ENCODE measurements at places on chromosomes 5 and 9.

DNA sequence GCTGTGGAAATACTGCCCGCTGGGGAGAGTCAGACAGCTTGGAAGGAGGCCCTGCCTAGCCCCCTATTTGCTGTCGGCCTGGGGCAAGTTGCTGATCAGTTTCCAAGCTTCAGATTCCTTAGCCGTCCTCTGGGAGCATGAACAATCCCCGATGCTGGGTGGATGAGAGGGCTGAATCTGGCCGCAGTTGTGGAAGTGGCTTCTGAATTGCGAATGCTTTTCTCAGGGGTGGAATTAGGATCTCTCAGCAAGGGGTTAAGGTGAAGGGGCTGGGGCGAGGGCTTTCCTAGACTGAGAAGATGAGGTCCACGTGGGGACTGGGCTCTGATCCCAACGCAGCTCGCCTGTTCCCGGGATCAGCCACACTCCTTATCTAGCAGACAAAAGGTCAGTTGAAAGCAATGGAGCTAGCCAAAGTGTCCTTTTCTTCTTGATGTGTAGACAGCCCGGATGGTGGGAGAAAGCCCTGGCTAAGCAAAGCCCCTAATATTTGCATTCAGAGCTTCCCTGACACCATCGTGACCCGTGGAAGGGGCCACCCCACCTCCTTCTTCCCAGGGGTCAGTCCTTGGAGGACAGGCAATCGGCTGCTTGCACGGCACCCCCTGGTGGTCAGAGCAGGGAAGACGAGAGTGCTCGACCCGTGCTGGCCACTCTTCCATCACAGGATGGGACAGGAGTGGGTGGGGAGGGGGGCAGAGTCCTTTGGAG lies 54.9 kb downstream of the COL15A1 start:
- DNase-seq = peak; percentile 18

DNA sequence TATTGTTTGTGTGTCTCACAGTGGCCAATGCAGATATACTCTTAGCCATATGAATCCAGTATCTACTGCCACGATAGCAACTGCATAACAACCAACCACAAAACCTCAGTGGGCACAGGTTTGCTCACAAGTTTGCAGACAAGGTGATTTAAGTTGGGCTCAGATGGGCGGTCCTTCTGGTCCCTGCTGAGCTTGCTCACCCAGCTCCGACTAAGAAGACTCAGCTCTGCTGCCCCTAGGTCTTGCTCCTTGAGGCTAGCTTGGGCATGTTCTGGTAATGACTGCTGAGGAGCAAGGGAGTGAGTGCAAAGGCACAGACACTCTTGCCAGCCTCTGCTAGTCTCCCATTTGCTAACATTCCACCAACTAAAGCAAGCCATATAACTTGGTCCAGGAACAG lies 52.6 kb downstream of the MTX3 start:
- no peak for DNase-seq

GRCh38 chr5:30725073-30725472 lies 468.4 kb upstream of the CDH6 start:
- no peak for DNase-seq

- DNase-seq = no peak
These were observed 420.4 kb downstream of the CETN3 start for GRCh38 chr5:89988998-89989655.

DNA sequence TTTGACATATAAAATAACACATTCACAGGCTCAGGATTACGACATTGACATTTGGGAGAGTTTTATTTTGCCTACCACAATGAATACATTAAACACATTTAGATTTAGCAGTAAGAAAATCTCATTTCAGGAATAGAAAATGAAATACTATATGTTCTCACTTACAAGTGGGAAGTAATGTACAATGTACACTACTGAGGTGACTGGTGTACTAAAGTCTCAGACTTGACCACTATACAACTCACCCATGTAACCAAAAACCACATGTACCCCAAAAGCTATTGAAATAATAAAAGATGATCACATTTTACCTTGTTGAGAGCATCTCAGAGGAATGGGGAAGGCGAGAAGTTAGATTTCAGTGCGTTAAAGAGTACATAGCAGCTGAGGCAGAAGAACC lies 1202.4 kb upstream of the SEMA6A start:
- no peak for DNase-seq

DNA sequence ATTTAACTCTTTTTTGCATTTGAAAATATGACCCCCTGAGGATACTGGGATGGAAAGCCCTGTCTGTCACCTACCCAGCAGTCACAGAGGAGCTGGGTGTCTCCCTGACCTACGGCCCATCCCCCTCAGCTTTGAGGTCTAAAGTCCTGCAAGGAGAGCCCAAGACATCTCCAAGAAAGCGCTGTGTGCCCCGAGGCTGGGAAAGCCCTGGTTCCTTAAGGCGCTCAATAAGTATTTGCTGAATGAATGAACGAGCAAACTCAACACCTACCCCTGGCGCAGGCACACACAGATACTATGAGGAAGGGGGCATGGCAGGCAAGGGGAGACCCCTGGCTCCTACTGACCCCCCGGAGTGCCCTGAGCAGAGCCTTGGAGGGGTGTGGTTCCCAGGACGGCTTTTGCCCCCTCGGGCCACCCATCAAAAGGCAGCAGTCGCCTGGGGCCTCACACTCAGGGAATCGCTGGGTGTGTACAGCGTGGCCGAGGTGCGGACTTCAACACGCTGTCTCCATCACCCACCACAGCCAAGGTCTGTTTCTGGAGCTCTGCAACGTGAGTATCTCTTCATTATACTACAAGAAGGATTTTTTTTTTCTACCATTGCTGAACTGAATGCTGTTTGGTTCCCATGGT lies 211.6 kb downstream of the ERCC6L2 start:
- DNase-seq = no peak

DNA sequence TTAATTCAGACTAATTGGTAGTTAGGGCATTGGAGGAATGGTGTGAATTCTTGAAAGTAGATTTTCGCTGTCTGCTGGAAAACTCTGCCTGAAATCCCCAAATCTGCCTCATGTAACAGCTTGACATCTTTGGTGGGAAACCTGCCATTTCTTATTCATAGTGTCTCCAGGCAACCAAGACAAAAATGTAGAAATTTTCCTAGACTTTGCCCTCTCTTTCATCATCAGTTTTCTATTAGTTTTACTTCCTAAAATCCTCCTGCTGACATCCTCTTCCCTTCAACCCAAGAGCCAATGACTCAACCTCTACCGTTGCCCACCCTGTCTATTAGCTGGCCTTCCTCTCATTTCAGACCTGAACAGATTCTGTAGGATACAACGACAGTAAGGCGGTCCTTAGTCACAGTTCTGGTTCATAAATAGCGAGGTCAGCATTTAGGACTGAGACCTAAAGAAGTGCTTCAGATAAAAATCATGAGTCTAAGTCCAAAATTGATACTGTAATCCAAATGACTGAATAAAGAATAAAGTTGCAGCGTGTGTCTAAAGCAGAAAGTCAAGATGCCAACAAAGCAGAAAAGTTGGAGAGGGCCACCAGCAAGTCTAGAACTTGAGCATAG lies 133.9 kb downstream of the MUSK start:
- DNase-seq = no peak

- no peak for DNase-seq
These were observed 189.8 kb upstream of the TRIM32 start for GRCh38 chr9:116497095-116497890.

DNA sequence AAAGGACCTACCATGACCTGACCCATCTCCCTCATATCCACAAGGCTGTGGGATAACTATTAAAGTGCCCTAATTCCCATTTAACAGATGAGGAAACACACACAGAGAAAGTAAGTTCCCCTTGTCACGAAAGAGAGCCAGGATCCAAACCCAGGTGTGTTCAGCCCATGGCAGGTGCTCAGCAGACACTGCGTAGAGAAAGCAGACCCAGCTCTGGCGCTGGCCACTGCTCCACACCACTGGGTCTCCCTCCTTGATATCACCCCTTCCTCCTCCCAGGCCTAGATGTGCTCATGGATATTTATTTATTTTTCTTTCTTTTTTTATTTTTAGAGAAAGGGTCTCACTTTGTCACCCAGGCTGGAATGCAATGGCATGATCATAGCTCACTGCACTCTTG lies 24.0 kb upstream of the CORO2A start:
- no peak for DNase-seq

All from anterior cingulate cortex (tissue), 58 donors.